ENCODE measurements at places on chromosomes 2 and 18. TPM values are rescaled to one million over a fixed set of nuclear protein-coding genes. Genes with fewer than 3 reads are reported as not detected.

Gene SERPINB3
- polyA plus RNA-seq = not detected

Gene NEU4
- polyA plus RNA-seq = not detected

Gene STEAP3
- 1.2 TPM for polyA plus RNA-seq

Gene NDUFB3
- 188 TPM for polyA plus RNA-seq

Gene MPP4
- polyA plus RNA-seq = not detected

Gene SCN1A
- polyA plus RNA-seq = not detected

Gene CSRNP3
- not detected for polyA plus RNA-seq

Gene EHD3
- polyA plus RNA-seq = 31.8 TPM

Gene HDAC4
- 2.8 TPM for polyA plus RNA-seq

Gene HNRNPLL
- 3.1 TPM for polyA plus RNA-seq

Gene IL1F10
- polyA plus RNA-seq = not detected

Data from IgD-negative memory B cell (primary cell).